ENCODE measurements at places on chromosomes 11 and 22.
A peak's percentile ranks its signal among the peaks of the same experiment; 100 is the strongest.

- no peak for DNase-seq
These were observed 32.1 kb downstream of the PPIL2 start for GRCh38 chr22:21697880-21698279.

- DNase-seq = no peak
These were observed 190.7 kb upstream of the NCAM1 start for GRCh38 chr11:112770487-112770886.

DNA sequence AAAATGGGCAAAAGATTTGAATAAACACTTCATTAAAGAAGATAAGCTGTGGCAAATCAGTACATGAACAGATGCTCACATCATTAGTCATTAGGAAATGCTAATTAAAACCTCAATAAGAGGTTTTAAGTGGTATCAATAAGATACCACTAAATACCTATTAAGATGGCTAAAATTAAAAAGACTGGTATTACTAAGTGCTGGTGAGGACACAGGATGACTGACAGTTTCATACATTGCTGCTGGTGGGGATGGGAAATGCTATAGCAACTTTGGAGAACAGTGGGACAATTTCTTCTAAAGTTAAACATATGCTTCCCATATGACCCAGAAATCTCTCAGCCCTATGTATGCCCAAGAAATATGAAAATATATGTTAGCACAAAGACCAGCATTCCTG lies 69.2 kb downstream of the COMMD9 start:
- DNase-seq = no peak

DNA sequence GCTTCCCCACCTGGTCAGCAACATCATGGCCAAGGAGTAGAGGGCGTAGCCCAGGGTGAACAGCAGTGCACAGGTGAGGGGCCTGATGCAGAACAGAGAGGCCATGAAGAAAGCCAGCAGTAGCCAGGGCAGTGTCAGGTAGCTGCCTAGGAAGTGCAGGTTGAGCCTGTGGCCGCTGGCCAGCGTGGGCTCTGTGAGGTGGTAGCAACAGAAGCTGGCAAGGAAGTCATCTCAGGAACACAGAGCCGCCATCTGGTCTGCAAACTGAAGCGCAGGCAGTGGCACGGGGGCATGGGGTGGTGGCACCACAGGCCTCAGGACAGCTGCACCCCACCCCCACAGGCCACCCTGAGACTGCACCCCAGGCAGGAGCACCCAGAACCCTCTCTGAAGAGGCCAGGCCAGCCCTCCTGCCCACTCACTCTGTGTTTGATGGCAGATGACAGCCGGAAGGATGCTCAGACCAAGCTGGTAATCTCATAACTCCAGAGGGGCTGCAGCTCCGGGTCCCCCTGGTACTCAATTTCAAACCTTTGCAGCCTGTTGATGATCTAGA lies 95.3 kb downstream of the MED15 start:
- DNase-seq = no peak

DNA sequence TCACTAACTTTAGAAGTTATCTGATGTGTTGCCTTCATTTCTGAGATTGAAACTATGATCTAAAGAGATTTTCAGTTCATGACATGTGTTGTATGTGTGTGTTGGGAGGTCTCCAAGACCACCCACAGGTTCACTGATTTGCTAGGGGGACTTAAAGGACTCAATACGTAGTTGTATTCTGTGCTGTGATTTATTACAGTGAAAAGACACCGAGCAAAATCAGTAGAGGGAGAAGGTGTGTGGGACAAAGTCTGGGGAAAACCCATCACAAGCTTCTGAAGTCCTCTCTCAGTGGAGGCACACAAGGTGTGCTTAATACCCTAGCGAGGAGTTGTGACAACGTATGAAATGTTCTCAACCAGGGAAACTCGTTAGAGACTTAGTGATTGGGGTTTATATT lies 35.6 kb downstream of the RNF169 start:
- no peak for DNase-seq

DNA sequence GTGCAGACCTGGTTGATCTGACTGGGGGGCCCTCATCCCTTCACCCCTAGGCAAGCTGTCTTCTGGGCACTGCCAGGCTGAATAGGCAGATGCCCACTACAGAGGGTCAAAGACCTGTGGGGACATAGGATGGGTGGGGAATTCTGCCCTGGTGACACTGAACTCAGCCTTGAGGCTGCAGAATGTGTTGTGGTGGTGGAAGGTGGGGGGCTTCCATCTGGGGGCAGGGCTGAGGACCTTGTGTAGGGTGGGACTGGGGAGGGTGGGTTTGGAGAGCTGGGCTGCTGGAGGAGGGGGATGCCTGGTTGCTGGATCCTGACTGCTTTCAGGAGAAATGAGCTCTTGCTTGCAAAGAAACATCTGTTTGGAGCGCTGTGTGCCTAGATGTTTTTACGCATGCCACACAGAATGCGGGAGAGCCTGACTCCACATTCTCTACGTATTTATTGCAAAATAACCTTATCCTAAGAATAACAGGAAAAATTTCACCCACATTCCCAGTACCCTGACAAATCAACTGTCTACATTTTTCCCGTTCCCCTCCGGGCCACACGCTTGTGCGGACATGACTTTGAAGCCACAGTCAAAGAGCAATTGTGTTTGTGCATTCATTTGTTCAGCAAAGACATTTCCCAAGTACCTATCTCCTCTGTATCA lies 18.3 kb downstream of the SMIM38 start:
- no peak for DNase-seq

DNA sequence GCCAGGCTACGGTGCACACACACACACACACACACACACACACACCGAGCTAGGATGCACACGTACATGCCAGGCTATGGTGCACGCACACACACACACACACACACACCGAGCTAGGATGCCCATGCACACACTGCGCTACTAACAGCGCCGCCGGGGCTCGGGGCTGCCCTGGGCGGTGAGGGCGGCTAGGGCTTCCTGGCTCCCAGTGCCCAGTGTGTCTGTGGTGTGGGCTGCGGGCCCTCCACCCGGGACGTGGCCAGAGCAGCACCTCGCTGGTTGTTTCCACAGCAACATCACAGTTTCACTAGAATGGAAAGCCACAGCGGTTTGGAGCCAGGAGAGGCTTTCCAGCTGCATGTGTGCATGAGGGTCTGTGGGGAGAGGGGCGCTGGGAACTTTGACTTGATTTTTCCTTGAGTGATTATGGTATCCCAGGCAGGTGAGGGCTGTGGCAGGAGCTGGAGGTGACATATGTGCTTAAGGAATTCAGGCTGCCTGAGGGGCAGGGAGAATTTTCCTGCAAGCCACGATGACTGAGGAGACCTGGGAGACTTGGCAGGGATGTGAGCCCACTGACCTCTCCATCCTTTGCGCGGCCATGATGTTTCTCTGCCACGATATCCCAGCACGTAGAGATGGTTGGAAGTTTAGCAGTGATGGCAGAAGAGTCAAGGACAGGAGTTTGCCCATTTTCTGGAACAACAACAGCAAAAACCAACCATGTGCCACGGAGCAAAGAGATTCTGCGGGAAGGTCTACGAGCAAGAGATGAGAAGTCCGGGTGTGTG lies 195.9 kb downstream of the SNX19 start:
- DNase-seq = no peak

DNA sequence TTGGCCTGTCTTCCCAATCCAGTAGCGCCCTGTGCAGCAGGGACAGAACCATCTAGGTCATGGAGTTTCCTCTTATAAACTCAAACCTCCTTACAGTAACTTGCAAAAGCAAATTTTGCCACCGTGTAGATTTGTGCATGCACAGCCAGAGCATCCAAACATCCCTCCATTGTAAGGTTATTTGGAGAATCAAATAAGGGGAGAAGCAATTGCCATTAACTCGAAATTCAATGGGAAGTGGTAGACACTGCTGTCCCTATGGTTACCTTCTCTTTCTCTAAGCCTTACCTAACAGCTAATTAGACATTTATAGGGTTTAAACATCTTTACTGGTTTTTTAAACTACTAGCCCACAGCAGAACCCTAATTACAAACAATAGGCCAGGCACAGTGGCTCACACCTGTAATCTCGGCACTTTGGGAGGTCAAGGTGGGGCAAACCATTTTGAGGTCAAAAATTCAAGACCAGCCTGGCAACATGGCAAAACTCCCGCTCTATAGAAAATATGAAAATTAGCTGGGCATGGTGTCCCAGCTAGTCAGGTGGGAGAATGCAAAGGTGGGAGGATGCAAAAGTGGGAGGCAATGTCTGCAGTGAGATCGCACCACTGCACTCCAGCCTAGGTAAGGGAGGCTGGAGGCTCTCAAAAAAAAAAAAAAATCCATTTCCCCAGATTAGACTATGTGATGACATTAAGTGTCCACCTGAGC lies 6.6 kb downstream of the HSPA8 start:
- DNase-seq = peak; percentile 44

DNA sequence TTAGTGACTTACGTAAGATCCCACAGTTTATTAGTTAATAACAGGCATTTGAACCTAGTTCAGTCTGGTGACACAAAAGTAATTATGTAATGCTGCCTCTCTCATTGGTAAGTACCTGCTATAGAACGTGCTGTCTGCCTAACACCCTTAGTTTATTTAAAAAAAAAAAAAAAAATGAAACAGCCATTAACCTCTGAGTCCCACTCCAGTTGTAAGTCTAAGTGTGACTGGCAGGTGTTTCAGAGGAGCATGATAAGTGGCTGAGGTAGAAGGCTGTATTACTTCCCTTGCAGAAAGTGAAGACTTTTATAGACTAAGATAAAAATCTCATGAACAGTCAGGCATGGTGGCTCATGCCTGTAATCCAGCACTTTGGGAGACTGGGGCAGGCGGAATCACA lies 140.5 kb downstream of the TRIM44 start:
- DNase-seq = no peak

- no peak for DNase-seq
These were observed 85.1 kb upstream of the CARD18 start for GRCh38 chr11:105224482-105225253.

DNA sequence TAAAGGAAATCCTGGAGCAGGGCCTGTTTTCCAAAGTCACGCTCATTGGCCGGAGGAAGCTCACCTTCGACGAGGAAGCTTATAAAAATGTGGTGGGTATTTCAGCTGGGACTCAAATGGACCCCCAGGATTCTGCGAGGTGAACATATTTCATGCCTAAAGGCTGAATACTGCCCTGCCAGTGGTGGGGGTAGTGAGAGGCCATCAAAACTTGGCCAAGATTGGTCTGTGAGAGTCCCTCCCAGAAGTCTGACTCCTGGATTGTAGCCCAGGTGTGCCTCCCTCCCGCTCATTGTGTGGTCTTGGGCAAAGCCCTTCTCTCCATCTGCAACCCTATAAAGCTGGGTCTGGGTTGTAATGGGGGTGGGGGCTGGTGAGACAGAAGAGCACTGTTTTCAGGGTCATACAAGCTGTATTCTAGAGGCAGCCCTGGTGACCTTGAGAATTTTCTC lies 853 bp downstream of the HTATIP2 start:
- no peak for DNase-seq

GRCh38 chr11:115663790-115664189 lies 159.6 kb upstream of the CADM1 start:
- DNase-seq = no peak

GRCh38 chr22:35580351-35581022 lies 36.6 kb downstream of the MB start:
- DNase-seq = no peak

- no peak for DNase-seq
These were observed 198.6 kb downstream of the TMEM135 start for GRCh38 chr11:87236368-87236767.

GRCh38 chr11:45534132-45534531 lies 131.3 kb downstream of the CHST1 start:
- no peak for DNase-seq

DNA sequence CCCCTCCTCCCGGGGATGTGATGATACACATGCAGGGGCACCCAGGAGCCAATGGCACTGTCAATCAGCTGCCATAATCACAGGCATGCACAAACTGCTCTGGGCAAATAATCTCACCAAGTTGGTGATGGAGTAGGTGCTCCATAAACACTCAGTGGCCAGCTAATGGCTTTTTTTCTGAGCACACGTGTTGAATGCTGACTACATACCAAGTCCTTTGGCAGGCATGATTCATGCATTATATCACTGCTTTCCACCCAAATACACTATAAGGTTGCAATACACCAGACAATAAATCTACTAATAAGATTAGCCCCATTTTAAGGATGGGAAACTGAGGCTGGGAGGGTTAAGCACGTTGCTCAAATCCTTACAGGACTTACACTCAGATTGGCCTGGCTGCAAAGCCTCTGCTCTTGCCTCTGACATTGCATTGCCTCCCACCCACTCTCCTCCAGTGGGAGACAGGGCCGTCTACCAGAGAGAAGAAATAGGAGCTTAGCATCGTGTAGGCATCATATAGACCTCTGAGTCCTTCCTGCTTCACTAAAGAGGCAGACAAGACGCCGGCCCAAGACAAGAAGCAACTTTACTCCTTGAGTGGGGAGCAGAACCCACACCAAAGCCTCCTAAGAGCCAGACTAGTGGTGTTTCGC lies 32.7 kb upstream of the ACCSL start:
- DNase-seq = no peak

DNA sequence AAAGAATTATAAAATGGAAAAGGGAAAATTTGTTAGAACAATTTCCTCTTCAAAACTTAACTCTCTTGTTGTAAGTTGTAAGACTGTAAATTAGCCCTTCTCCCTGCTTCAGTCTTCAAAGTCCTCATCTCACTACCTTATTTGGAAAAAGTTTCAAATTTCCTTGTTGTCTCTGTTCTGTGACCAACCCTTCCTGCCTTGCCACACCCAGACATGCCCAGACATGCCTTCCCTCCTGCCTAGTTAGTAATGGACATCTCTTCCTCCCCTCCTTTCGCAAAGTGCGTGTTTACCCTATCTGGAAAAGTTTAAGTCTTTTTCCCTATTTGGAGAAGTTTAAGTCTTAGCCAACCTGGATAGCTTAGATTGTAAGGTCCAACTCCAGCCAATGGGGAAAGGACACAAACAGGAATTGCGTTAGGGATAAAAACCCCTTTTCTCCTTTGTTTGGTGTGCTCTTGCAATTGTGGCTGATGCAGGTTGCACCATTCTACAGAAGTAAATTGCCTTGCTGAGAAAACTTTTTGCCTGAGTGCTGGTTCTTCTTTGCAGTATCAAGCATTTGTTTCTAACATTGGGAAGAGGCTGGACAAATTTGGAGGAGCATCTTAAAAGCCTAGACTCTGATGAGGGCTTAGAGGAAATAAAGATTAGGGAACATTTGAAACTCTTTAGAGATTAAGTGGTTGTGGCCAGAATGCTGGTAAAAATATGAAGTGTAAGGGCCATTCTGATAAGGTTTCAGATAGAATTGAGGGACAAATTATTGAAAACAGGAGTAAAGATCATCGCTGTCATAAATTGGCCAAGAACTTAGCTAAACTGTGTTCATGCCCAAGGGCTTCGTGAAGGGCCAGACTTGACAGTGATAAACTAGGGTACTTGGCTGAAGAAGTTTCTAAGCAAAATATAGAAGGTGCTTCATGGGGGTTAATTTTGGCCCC lies 15.4 kb downstream of the OR52K2 start:
- DNase-seq = no peak
